ENCODE measurements at places on chromosomes 7 and 10.

DNA sequence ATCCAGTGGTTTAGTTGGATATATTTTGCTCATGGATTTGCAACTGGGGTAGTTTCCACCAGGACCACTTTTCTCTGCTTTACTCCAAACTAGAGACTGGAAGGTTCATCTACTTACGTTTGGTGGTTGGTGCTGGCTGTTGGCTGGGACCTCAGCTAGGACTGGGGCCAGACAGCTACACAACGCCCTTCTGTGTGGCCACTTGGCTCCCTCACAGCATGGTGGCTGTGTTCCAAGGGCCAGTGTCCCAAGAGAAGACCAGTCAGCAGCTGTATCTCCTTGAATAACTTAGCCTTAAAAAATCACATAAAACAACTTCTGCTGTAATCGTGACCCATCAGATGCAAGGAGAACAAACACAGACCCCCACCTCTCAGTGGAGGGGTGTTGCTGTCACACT, 4.2 kb upstream of the KCNH2 start:
- no peak for DNase-seq

DNA sequence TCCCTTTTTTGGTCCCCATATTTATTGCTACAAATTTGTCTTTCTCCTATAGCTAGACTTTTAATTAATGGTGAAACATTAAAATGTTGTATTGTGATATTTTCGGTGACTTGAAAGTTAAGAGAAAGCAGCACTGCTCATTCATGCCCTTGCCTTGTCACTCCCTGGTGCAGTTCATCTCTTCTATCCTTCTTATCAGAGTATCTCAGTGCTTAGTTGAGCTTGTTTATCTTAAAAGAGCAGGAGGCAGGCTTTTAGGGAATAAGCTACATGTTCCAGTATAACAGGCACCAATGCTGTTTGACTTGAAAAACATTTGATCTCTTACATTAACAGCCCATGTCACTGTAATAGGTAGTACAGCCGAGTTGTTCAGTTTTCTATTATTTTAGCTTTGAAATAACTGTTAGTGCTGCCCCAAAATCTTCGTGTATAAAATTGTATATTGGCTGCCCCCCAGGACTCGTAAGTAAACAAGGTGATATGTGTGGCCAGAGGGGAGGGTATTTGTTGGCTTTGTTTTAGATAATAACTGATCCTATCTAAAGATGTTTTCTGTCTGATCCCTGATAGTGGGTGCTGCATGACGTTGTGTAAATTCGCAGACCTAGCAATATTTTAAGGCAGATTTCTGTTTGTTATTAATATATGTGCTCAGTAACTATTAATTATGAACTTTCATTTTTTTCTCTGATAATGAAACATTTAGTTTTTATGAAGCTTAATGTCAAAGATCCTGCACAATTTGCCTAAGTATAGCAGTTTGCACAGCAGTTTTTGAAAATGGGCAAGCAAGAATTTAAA, 96.5 kb downstream of the BTRC start:
- DNase-seq = no peak

DNA sequence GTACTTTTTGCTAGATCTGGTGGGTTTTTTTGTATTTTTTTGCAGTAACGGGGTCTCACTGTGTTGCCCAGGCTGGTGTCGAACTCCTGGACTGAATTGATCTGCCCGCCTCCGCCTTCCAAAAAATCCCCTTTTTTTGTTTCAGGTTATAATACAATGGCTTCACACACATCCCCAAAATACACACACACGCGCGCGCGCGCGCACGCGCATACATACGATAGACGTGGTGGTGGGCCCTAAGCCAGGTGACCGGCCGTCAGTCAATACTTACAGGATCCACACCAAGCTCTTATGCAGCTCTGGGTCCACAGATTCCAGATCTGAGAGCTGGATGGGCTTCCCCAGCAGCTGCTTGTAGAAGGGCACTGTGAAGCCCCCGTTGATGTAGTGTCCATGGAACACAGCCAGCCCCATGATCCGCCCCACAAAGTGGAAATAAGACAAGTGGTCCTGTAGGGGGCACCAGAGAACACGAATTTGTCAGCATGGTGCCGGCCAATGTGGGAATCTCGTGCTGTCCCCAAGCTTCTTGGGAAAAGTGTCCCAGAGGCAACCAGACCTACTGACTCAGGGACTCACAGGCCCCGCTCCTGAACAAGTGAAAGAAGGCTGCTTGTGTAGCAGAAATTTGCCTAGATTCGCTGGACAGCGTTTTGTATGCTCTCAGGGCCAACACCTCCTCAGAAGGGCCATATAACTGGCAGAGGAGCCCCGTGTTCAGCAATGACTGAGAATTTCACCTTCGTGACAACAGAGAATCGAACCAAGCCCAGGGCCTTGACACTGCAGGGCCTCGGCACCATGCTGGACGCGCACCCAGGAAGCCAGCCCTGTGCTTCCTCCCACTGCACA, 103.6 kb downstream of the SMURF1 start:
- DNase-seq = peak; percentile 75

DNA sequence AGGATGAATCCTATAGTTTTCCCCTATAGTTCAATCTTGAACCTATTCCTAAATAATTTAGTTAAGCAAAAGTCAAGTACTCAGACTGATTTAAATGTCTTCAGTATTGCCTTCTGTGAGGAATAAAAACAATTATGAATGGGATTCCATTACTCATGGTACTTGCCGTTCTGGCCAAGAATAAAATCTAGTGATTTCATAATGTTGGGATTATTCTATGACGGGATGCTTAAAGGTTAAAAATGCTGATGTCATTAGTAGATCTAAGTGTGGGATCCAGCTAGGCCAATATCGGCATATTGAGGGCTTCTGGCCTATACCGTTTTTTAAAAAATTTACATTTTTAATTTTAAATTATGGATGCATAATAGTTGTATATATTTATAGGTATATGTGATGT, 5.3 kb downstream of the BPGM start:
- DNase-seq = no peak

DNA sequence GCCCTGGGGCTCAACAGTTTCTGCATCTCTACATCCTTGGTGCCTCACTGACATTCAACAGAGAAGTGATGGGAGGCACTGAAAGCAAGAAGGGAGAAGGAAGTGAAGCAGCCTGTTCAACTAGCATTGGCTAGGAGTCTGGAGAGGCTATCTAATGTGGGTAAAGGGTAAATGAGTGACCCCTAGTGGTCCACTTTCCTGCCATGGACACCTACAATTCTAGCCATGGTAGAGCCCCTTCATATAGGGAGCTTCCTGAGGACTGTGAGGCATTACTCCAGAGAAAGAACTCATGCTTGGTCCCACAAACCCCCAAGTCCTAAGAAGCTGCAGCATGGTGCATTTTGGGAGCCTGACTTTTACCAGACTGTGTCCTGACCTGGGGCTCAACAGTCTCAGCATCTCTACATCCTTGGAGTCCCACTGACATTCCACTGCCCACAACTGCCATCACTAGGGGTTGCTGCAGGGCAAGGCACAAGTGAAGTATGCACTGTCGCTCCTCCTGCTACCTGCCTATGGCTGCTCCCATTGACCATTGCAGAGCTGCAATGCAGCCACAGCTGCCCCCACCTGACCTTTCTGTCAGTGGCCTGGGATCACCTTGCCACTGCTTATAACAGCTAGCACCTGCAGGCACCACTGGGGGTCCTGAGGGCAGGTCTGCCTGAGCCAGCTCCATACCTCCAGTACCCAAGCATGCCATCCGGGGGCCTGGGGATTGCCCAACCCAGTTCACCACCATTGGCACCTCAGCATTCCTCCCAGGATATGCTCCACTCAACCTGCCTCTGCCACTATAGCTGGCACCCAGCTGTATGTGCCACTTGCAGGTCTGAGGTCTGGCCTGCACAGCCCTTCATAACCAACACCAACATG, 44.1 kb upstream of the CDK6 start:
- DNase-seq = peak; percentile 10

DNA sequence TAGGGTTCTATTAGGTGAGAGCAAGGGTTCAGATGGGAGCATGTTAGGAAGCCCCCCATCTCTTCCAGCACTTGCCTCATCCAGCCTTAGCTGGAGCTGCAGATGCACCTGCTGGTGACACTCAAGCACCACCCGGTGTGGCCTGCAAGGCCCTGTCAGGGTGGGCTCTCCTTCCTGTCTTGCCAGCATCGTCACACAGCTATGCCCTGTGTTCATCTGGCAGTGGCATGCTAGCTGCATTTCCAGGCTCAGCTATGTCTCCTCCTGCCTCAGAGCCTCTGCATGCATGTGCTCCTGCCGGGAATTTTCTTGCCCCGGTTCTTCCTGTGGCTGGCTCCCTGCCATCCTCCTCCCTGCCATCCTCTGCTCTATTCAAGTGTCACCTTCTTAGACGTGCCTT, 129.7 kb upstream of the KLF6 start:
- DNase-seq = no peak

DNA sequence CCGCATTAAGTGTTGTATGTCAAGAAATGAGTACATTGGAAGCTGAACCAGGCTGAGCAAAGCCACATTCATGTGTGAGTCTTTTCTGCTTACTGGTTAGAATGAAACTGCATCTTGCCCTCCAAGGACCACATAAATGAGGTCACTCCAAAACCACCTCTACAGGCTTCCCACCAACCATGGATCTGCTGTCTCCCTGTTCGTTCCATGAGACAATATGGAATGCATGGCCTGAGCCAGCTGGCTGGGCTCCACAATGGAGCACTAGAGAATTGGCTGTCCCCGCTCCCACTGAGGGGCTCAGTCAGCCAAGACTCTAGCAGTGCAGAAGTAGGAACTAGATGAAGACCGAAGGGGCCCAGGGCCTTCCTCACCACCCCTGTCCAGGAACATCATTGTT, 120.8 kb downstream of the TNS3 start:
- DNase-seq = no peak

DNA sequence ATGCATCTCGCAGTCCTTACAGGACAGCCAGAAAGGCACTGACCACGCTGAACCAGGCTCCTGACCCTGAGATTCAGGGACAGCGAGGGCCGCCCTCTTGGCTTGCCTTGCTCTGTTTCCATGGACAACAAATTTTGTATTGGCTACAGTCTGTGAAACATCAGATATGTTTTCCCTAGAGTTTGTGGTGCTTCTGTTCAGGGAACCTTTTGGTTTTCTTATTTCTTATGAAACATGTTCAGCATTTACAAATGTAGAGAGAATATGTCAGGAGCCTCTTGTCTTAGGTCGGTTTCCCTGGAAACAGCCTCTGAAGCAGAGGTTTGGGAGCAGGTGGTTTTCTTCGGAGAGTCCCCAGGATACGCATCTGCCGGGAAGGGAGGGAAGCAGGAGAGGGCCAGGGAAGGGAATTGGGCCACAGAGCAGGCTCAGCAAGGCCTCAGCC, 260.1 kb downstream of the CCDC3 start:
- DNase-seq = no peak

GRCh38 chr7:77734659-77735421, 38.6 kb downstream of the RSBN1L start:
- DNase-seq = no peak

- DNase-seq = peak; percentile 76
These were observed 16.1 kb downstream of the MYOF start for GRCh38 chr10:93465806-93466675.

DNA sequence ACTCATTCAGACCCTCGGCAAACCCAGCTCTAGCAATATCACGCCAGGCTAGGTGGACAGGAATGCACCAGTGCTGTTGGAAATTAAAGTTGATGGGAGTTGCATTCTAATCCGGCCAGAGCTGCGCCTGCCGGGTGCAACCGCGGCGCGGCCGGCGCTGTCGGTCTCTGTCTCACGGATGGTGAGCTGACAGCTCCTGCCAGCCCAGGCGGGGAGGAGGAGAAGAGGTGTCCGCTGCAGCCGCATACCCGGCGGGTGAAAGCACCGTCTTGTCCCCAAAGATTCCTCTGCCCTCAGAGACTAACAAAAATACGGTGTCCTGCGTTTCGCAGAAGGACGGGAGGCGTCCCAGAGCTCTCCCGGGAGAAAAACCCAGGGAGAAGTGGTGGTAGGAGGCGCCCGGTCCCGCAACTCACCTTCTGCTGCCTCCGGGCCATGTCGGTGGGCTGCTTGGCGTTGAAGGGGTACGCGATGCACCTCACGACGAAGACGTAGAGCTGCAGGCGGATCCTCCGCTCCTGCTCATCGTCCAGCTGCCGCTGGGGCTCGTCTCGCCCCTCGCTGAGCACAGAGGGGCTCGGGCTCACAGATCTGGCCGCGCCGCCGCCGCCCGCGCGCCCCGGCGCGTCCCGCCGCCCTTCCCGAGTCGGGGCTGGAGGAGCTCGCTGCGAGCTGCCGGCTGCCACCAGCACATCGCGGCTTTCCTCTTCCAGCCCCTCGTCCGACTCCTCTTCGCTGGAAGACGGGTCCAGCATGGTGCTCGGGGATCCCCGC, 490 bp downstream of the CADPS2 start:
- DNase-seq = peak; percentile 53

DNA sequence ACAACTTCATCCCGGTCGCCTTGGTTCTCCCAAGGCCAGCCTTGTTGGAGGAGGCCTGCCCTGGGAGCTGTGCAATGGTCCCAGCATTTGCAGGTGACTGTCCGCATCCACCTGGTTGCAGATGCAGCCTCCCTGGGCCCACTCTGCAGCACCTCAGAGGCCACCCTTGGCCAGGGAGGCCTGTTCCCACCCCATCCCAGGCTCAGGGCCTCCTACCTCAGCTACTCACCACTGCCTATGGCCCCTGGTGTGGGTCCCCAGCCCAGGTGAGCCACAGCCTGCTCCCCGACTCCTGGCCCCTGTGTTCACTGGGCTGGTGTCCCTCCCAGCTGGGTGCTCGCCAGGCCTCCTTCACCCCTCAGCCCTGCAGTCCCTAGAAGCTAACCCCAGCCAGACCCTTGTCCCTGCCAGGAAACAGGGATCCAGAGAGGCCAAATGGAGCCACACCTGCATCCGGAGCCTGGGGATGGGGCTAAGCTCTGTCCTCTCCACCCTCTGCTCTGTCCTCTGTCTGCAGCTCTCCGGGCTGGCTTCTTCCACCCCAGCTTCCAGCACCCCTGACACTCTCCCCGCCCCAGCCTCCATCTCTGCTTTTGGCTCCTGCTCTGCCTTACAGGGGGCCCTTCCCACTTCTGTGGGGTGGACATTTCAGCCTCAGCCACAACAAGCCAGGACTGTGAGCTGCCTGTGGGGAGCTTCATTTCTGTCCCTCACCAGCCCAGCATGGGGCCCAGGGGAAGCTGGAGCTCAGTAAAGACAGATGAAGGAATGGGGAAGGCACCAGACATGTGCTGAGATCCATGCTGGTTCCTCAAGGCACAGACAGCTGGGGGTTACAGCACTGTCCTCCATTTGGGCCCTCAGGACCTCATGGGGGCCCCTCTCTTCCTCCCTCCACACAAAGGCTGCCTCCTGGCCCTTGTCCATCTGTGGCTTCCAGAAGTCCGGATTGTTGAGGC, 35.6 kb upstream of the ANTXRL start:
- no peak for DNase-seq

- no peak for DNase-seq
These were observed 26.9 kb downstream of the SLC25A28 start for GRCh38 chr10:99593312-99593711.

DNA sequence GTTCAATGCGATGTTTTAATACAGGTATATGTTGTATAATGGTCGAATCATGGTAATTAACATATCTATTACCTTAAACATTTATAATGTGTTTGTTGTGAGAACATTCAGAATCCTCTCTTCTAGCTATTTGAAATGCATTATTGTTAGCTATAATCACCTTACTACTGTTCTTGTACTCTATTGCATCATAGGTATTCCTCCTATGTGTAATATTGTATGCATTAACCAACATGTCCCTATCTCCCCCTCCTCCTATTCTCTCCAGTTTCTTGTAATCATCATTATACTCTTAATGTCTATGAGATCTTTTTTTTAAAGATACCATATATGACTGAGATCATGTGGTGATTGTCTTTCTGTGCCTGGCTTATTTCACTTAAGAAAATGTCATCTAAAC, 235.2 kb downstream of the ATRNL1 start:
- no peak for DNase-seq

- no peak for DNase-seq
These were observed 4.0 kb downstream of the BTRC start for GRCh38 chr10:101357958-101358357.

- no peak for DNase-seq
These were observed 9.7 kb downstream of the COMTD1 start for GRCh38 chr10:75226095-75226494.
